Activated CD4-positive, alpha-beta T cell treated with anti-CD3 and anti-CD28 coated beads, Interleukin-2, Interleukin-6, amounts not matched to agents 100 ng/mL and 50 ng/mL, durations not matched to agents 16 hours and 8 hours (primary cell): ENCODE measurements at places on chromosomes 7 and 10.

GRCh38 chr7:132950725-132951124 is 131.2 kb downstream of the CHCHD3 start:
- DNase-seq = no peak

DNA sequence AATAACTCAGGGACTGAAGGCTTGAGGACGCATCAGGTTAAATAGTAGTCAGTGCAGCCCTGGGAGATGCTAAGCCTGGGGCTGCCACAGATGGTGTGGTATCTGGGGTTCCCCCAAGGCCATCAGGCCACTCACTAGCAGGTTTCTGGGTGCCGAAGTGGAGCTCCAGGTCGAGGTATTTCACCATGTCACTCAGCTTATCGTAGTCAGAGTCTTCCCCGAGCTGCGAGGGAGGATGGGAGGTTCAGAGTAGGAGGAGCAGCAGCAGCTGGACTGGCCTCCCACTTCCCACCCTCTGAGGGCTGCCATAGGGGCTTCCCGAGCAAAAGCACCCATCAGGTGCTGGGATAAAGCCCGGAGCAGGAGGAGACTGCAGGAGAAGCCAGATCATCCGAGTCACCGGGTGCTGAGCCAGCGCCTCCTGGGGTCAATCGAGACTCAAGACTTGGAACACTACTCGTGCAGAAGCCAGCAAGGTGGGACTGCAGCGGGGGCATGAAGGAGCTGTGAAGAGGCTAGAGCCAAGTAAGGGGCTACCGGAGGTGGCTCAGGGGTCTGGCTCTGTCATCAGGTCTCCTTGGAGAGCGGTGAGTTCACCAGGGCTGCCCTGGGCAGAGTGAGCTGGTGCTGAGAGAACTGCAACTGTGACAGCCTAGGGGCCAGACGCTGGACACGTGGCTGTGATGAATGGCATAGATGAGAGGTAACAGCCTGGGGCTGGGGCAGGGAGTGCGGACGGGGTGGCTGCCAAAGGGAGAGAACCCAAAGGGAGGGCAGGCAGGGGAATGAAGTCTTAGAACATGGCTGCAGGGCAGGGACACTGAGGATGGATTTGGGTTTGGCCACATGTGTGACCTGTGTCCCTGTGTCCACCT is 45.3 kb downstream of the GRID2IP start:
- DNase-seq = no peak

DNA sequence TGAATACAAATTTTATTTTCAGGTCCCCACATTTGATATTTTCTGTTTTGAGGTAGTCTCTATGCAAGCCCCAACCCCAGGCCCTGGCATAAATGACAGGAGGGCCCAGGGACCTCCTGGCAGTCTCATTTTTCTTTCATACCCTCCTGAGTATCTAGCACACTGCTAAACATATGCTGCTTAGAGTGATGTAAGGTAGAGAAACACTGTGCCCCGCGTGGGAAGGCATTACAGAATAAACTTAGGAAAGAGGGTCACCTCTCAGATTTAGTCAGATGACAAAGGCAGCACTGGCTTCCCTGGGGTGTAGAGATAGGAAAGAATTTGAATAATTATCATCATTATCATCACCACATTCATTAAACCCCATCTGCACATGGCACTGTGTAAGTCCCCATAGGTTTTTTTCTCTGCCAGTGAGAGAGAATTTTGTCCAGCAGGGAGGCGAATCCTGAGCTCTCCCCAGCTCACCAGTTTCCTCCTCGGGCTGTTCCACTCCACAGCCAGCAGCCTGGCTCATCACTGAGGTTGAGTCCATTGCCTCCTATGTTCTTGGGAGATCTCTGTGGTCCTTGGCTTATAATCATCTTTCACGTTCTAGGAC is 507.3 kb upstream of the GALNT17 start:
- DNase-seq = no peak

DNA sequence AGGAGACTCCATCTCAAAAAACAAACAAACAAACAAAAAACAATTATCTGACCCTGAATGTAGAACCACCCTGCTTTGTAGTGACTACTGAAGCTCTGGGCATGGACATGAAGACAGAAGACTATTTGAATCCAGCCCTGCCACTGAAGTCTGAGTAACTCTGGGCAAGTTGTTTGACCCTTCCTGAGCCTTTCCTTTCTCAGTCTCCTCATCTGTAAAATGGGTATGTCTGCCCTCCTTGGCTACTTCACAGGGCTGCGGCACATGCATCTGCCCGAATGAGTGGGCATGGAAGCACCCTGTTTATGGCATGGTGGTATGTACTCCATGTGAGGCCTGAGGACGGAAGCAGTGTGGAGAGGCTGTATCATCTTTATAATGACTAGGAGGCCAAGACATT is 22.2 kb upstream of the MALSU1 start:
- DNase-seq = no peak
